ENCODE measurements at places on chromosomes 5 and 9.
A peak's percentile ranks its signal among the peaks of the same experiment; 100 is the strongest.

DNA sequence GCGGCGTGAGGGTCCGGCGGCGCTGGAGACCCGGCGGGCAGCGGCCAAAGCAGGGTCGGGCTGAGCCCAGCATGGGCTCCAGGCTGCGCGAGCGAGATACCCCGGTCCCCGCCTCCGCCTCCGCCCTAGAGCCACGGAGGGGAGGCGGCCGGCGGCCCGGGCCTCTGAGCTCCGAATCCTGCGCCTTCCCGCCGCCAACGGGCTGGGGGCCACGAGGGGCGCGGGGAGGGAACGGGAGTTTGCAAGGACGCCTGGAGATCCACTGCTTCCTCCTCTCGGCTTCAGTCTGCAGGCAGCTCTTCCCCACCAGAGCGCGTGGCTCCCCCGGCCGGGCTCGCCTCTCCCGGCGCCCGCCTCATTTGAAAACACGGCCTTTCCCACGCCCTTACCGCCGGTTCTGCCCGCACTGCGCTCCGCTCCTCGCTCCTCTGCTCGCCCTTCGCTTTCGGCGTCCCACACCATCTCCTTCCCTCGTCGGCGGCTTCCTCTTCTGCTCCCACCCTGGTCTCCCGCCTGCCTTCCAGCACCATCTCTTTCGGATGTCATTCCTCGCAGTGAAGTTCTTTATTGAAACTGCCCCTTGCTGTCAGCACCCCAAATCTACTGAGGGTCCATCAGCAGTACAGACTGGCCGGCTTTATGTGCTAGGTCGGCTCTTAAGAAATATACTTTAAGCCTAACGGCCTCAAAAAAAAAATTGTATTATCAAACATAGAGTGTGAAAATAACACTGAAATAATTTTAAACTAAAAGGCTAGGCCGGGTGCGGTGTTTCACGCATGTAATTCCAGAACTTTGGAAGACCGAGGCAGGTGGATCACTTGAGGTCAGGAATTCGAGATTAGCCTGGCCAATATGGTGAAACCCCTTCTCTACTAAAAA, 105.0 kb upstream of the FAM120A start:
- peak; percentile 13 for DNase-seq

DNA sequence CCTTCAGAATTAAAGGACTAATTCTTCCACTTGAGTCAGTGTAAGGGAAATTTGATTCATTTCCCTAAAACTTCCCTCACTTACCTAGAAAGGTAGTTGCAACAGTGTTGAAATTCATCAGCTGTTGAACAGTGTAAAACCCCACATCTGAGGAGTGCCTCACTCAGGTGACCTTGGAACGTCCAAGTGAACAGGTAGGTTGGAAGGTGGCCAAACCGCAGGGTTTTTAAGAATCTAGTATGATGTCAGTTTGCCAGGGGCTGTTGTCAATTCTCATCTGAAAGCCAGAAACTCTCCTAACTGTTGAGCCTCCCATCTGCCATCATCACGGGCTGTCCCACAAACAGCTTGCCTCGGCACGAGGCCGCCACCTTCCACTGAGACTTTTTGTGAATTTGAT, 105.7 kb downstream of the TMEM174 start:
- DNase-seq: peak; percentile 59

- DNase-seq: no peak
Measured at GRCh38 chr9:114849450-114849849, 43.6 kb upstream of the TNFSF15 start.

DNA sequence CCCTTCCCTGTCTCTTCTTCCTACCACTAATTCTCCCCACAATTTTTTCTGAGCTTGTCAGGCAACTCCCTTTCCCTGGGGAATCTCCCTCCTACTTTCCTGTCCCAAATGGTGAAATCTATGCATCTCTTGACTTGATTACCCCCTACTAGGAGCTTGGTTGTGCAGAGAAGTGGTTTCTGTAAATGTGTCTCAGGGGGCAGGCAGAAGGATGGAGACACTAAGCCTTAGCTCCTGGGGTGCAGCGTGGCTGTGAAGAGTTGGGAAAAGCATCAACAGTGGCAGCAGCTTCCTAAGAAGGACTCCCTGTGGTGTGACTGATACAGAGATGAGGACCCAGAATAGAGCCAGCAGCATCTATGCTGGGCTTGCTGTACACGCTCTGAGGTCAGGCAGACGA, 62.3 kb downstream of the NRG2 start:
- DNase-seq: no peak

DNA sequence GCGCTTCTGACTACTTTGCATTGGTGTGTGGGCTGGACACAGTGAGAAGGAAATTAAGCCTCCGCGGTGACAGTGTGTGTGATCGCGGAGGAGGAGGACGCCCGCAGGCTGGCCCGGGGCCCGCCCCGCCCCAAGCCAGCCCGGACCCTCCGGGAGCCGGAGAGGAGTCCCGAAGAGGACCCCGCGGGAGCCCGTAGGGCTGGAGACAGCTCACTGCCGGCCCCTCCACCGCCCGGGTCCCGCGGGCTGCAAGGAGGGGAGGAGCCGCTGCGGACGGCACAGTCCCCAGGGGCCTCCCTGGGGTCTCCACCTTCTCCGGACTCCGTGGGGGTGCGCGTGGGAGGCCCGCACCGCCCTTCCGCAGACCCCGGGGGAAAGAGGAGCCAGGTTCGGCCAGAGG, 146.4 kb upstream of the ERCC6L2 start:
- DNase-seq: no peak

DNA sequence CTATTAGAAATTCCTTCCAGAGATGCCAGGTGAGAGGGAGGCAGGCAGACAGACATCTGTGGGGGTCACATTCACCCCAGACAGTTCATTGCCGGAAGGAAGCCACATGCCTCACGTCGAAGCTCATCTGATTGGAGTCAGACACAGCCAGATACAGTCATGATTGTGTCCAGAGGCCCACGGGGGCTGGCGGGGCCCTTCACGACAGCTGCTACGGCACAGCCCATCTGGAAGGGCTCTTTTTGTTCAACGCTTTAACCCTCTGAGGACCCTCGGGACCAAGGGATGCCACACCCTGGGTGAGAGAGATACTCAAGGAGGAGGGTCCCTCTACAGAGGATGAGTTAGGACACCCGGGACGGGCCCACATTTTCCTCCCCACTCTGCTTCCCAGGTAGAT, 31.9 kb upstream of the GABRP start:
- no peak for DNase-seq

DNA sequence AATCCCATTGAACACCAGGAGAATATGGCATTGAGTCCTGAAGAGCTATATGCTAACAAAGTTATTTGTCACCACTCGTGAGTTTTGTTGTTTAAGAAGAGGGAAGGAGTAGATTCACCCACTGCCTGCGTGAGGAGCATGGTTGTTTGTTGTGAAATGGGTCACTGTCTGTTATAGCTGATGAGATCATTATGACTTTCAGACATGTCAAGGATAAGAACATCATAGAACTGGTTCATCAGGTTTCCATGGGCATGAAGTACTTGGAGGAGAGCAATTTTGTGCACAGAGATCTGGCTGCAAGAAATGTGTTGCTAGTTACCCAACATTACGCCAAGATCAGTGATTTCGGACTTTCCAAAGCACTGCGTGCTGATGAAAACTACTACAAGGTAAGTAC, 76.9 kb downstream of the SYK start:
- peak; percentile 76 for DNase-seq

DNA sequence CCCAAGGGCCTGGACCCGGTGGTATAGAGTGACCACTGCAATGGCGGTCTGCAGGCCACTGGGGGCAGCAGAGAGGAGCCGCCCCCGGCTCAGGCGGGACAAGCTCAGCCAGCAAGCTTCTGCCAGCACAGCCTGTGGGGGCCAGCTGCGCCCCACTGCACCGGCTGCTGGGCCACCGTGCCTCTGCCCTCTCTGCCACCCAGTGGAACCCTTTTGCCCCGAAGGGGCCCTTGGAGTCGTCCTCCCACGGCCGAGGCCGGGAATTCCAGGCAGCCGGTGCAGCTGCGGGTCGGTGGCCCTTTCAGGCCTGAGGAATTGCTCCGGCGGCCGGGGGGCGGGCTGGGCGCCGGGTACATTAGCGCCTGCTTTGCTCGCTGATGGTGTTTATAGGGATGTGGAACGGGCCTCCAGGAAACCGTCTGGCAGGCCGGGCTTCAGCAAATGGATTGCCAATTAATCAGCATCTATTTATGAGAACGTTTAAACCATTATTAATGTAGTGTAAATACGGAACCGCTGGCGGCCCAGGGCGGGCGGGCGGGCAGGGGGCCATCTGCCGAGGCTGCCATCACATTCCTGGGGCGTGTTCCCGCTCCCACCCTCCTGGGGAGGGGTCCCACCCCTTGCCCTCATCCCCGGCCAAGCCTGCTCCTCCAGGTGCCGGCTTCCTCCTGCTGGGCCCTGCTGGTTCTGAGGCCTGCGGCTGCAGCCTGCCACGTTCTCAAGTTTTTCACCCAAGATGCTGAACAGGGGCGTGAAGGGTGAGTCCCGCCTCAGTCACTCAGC, 127.4 kb downstream of the BARX1 start:
- peak; percentile 36 for DNase-seq

DNA sequence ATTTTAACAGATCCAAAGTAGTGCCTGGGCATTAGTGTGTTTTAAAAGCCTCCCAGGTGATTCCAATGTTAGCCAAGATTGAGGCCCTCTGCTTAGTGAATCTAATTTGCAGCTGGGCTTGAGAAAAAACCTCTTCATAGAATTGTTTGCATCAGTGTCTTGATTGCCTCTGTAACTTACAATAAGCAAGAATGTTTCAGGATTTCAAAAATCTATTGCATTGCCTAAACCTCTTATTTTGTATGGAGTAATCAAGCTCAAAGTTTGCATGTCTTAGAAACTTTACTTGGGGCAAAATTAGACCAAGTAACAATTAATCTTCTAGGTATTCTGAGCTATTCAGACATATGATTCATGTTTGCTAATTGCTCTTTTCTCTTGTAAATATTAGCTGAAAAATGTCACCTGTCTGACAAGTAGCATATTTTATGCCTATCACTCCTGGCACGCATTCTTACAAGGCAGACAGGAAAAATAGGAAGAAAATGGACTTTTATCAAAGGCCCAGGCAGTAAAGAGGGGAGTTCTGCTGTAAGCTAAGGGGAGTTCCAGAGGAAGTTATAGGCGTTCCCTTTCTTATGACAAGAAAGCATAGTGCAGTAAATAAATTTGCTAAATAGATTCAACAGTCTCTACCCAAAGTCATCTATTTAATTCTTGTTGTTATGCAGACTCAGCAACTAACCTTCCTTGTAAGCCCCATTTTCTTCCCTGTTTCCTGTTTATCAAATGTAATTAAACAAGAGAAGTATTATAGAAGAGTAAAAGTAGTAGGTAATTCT, 21.0 kb downstream of the PDCD1LG2 start:
- no peak for DNase-seq

DNA sequence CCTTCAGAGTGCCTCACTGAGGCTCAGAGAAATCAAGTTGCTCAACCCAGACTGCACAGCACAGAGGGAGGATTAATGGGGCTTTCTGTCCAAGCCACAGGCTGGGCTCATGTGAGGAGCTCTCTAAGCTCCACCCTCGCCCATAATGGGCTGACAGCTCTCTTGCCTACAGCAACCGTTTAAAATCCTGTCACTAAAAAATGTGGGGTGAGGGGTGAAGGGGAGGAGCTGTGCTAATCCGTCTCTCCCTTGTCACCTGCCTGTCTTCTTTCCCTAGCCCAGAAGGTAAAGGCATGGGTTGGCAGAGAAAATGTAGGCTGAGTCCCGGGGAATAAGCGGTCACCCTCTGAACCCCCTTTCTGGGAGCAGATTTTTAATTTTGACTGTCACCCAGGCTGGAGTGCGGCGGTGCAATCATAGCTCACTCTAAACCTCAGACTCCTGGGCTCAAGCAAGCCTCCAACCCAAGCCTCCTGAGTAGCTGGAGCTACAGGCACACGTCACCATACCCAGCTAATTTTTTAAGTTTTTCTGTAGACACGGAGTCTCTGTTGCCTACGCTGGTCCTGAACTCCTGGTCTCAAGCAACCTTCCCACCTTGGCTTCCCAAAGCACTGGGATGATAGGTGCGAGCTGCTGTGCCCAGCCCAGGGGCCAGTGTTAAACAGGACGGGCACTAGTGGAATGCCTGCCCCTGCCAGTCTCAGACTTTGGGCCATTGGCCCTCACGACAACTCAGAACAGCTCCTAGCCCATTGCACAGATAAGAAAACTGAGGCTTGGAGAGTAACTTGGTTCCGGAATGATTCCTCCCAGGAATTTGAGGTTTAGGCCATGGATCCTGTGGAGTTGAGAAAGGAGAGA, 89.5 kb downstream of the LMX1B start:
- DNase-seq: no peak

- DNase-seq: no peak
Measured at GRCh38 chr5:137292461-137293027, 206.6 kb downstream of the SPOCK1 start.

DNA sequence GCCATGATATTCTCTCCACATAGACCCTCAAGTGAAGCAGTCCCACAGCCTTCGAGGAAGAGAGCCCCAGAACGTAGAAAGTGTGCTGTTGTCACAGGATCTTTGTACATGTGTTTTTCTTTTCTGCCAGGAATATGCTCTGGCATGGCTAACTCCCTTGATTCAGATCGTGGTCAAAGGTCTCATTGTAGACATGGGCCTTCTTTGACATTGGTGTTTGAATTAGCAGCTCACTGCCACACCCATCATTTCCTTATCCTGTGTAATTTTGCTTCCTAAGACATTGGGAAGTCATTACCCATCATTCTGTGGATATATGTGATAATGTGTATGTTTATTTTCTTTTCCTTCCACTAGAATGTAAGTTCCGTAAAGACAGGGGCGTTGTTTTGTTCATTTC, 25.5 kb downstream of the MTRR start:
- DNase-seq: no peak

DNA sequence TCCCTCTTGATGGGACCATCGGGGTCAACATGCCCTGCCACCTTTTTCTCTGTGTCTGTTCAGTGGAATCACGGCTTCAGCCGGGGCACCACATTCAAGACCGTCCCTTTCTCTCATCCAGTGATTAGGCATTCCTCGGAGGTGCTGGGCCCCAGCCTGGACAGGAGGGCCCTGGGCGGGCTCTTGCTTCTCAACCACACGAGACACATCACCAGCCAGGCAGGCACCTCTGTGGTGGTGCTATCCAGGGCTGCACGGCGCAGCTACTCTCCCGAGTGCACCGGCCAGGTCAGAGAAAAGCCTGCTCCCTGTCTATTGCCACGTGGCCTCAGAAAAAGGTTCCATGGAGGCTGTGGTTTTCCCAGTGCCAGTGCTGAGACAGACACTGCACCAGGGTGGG, 255.2 kb upstream of the IRX1 start:
- DNase-seq: no peak

- no peak for DNase-seq
Measured at GRCh38 chr5:73302797-73303147, 129.8 kb downstream of the TMEM174 start.

GRCh38 chr5:166672431-166672830, 1619.0 kb upstream of the WWC1 start:
- DNase-seq: no peak
